ENCODE measurements at places on chromosomes 2 and 18.

DNA sequence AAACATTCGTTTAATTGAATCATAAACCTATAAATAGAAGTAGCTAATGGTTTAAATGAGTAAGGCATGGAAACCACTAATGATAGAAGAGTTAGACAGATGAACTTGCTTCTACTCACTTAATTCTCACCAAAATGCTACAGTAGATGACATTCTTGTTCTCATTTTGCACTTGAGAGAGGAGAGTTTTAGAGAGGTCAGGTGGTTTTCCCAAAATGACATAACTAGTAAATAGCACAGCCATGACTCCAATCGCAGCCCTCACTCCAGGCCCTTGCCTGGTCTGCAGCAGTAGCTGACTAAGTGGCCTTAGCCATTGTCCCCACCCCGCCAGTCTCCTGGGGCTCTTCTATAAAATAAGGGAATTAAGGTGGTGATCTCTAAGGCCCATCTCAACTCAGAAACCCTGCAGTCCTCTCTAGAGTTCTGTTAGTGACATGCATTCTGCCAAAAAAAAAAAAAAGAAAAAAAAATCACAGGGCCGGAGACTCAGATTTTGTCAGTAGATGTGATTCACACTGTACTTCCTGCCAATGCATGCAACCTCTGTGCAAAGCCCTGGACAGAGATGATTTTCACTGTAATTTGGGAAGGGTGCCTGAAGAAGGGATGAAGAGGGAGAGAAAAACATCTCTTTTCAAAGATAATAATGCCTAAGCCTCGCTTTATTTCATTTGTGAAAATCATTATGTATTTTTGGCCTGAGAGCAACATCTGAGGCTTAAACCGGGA is 221.8 kb downstream of the ANAPC1 start:
- DNase-seq = no peak

- no peak for DNase-seq
Observed at GRCh38 chr2:233387225-233387624, 32.9 kb downstream of the DGKD start.

GRCh38 chr2:161379740-161380139 is 36.4 kb upstream of the TBR1 start:
- DNase-seq = no peak

DNA sequence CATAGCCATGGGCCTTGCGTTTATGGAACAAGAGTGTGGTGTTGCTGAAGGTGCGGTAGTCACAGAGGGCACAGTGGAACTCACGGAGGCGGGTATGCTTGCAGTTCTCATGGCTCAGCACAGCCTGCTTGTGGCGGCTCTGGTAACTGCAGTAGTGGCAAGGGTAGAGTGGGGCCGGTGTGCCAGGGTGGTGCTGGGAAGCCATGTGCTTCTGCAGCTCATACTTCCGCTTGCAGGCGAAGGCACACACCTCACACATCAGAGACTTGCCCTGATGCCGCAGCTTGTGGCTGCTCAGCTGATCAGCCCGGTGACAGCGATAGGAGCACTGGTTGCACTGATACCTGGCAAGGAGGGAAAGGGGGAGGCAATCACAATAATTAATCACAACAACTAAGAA is 14.7 kb downstream of the ZNF142 start:
- no peak for DNase-seq

GRCh38 chr18:48462510-48462909 is 53.3 kb upstream of the ZBTB7C start:
- no peak for DNase-seq

DNA sequence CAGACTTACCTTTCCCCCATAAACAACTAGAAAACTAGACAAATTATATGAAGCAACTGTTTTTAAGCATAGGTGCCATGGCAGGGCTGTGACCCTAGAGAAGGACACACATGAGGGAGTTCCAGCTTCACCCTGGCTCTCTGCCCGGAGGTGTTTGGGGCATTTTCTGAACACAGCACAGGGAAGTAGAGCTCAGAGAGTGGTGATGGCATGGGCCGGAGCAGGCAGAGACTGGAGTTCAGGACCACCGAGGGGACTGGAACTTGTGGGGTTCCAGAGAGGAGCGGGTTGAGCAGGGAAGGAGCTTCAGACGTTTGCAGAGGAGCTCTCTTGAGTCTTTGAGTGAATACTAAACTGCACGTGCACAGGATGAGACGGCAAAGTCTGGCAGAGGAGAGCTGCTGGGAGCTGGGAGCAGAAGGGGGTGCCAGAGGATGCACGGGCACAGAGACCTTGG is 26.5 kb upstream of the KLF11 start:
- no peak for DNase-seq

DNA sequence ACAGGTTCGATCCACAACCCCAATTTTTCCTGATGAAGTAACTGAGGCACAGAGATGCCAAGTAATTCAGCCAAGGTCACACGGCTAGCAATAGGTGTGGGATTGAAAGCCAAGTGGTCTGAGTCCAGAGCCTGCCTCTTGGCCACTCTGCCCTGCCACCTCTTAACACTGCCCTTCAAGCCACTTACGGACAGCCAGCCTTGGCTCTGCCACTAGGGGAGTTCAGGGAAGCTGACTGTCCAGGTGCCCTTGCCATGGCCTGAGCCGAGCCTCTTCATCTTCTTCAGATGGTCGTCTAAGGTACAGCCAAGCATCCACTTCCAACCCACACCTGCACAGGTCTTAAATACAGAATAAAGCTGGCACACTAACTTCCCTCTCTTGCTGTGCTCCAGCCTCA is 99.3 kb upstream of the GPR45 start:
- no peak for DNase-seq

GRCh38 chr2:64165706-64166105 is 21.5 kb upstream of the PELI1 start:
- no peak for DNase-seq

DNA sequence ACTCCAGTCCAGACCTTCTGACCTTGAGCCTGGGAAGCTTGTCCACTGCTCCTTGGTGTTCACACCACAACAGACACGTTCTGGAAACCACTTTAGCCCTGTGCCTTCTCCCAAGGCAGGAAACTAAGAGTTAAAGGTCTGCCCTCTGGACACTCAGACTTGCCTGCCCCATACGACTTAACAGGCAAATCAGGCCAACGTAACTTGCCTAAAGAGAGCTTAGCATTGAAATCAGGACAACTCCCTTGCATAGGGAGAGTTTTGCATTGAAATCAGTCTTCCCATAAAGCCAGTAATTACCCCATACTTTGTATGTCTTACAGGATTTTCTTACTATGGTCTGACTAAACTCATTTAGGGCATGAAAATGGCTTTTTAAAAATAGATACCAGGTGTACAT is 18.5 kb downstream of the NFE2L2 start:
- DNase-seq = no peak

GRCh38 chr18:5173236-5173635 is 23.8 kb downstream of the AKAIN1 start:
- DNase-seq = no peak

GRCh38 chr2:128178149-128178649 is 87.2 kb downstream of the UGGT1 start:
- DNase-seq = no peak

DNA sequence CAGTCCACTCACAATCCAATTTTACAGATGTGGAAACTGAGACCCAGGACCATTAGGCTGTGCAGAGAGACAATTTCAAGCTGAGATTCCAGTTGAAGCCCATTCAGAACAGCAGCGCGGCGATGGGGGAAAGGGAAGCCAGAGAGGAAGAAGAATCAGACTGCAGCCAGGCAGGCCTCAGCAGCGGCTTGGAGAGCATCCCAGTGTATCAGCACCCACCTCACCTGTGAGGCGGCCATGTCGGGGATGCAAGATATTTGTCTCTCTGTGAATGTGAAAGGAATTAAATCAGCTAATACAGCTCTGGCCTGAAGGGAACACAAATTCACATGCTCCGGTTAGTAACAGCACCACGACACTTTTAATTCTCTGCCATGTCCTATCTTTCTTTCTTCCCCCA is 198.0 kb upstream of the SOX11 start:
- DNase-seq = no peak

DNA sequence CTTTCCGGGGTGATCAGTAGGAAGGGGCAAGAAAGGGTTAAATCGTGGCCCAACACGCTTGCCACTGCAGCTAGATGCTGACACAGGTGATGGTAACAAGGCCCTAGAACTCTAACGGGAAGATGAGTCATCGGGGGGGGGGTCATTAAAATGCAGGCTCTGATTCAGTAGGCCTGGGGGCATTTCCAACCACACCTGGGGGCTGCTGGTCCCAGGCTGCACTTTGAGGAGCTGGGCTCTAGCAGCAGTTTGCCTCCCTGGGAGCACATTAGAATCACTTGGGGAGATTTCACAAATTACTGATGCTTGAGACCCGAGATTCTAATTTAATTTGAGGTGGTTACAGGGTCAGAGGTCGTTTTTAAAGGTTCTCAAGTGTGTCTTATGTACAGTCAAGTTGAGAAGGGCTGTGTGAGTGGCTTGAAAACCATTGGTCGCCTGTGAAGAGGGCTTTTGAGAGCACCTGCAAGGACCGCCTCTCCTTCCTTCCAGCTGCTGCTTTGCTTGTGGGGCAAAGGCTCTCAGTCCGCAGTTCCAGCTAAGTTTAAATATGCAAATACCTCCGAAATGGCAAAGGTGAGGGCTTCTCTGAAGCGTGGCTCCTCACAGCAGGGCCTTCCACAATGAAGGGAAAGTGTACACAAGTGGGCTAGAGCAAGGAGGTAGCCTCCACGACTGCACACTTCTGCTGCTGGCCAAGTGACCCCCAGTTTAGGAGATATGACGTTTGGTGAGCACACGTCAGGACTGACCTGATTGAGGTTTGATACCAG is 128.0 kb upstream of the MSH6 start:
- DNase-seq = no peak

- DNase-seq = no peak
Observed at GRCh38 chr18:63476668-63477067, at the start of gene SERPINB5. Gene SERPINB5 (plus strand): TSS chr18:63476958. CDS start chr18:63484429, 7,471 bp downstream.

GRCh38 chr2:108615480-108616090 is 81.3 kb downstream of the LIMS1 start:
- DNase-seq = no peak

GRCh38 chr18:42484648-42485047 is 529.6 kb downstream of the PIK3C3 start:
- no peak for DNase-seq

DNA sequence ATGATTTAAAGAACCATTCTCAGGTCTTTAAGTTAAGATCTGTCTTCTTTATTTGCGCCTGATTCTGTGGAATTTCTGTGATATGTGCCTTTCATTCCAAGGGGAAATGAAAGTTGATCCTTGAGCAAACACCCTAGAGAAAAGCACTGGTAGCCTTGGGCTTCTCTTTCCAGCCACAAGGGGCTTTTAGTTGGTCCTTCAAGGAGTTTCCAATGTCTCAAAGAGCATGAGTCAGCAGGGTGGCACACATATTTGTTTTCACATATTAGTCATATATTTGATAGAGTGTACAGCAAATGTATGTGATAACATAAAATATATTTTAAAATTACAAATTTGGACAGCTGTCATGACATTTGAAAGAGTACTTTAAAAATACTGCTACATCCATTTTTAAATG is 339.5 kb downstream of the TXNL1 start:
- DNase-seq = no peak

- DNase-seq = no peak
Observed at GRCh38 chr2:234792621-234793022, 159.2 kb upstream of the SH3BP4 start.

- DNase-seq = no peak
Observed at GRCh38 chr18:53984021-53984420, 240.4 kb downstream of the MBD2 start.

DNA sequence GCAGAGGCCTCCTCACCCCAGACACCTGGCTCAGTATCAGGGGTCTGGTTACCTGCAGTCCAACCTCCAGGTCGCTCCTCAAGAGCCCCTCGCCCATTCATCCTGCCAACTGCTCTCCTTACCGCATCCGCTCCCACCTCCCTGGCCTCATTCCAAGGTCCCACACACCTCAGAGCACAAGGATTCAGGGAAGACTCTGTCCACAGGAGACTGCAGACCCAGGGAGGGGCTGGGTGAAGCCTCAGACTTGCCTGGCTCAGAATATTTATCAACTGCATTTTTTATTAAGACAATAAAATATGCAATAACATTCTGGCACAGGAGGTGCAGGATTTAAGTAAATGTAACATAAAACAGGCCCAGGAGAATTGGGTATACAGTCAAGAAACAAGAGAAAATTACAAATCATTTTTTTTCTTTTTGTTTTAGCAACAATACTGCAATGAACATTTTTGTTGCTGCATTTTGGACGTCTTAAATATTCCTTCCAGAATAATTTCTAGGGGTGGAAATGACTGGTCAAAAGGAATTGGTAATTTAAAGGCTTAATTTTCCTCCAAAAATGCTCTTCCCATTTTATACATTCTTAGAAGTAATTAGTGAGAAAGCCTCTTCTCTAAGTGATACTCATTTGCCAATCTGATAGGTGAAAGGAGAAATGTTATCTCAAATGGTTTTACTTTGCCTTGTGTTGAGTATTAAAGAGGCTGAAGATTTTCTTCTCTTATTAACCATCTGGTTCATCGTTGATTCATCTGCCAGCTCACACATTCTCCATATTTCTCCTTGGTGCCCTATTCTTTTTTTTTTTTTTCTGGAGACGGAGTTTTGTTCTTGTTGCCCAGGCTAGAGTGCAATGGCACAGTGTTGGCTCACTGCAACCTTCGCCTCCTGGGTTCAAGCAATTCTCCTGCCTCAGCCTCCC is 42.5 kb downstream of the TEX44 start:
- DNase-seq = no peak

DNA sequence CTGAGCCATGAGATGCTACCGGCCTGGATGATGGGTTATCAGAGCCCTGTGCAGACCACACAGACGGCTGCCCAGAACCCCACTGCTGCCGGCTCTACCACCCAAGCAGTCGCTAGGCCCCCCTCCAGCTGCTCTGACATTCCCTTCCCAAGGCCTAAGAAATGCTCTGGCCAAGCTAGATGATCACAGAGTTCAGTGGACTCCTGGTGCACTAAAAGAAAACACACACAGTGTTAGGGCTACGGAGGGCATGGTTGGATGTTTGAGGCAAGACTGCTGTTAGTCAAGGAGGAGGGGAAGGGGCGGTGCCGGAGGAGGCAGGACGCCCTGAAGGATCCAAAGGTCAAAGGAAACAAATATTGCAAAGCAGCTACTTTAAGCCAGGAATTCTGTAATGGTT is 174.5 kb downstream of the MYCN start:
- DNase-seq = no peak
